Right lung (tissue), 10 donors: ENCODE measurements at places on chromosomes 3 and 15. TPM values are rescaled to one million over a fixed set of nuclear protein-coding genes. Genes with fewer than 3 reads are reported as not detected.

DNA sequence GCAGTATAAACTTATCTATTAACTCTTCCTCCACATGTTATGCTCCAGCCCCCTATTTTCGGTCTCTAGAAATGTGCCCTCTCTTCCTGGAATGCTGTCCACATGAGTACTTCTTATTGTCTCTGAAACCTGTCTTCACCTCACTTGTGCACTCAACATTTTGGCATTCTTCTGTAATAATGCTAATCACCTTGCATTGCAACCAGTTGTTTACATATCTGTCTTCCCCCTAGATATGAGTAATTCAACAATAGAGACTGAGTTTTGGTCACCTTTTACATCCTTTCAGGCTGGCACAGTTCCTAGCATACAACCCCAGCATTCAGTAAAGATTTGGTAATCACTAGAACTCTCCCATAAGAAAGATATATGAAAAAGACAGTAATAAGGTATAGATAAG, 17.2 kb downstream of the CCDC80 start:
- no peak for DNase-seq

- DNase-seq, result no peak
Observed at GRCh38 chr3:157836022-157836421, 270.2 kb downstream of the SHOX2 start.

Gene TCAIM
- 20.2 TPM for polyA plus RNA-seq

- no peak for DNase-seq
Observed at GRCh38 chr3:53843195-53844177, 2.7 kb downstream of the CHDH start.

- DNase-seq, result no peak
Observed at GRCh38 chr3:57444469-57444868, 99.7 kb downstream of the DNAH12 start.

DNA sequence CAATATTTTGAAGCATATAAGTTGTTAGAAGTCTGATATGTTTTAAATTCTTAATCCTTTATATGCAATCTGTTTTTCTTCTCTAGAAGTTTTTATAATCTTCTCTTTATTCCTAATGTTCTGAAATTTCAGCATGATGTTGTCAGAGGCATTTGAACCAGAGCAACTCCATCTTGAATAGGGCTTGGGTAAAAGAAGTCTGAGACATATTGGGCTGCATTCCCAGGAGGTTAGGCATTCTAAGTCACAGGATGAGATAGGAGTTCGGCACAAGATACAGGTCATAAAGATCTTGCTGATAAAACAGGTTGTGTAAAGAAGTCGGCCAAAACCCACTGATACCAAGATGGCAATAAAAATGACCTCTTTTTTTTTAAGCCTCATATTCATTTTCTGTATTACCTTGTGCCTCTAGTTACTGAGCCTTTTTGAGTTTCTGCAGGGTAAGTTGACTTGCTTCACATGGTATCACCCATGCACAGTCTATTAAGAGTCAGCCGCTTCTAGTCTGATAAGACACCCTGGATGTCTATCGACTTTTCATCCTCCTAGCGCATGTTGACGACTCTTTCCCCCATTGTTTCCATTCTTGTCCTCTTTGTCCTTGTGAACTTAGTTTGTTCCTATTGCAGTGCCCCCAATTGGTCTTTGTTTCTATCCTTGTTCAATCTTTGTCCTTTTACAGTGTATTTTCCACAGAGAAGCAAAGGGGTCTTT, 80.8 kb upstream of the RNU6-1 start:
- no peak for DNase-seq

GRCh38 chr3:195863121-195864061, 45.0 kb downstream of the TNK2 start:
- DNase-seq, result peak; percentile 65

Gene IQCB1
- 39.9 TPM for polyA plus RNA-seq

DNA sequence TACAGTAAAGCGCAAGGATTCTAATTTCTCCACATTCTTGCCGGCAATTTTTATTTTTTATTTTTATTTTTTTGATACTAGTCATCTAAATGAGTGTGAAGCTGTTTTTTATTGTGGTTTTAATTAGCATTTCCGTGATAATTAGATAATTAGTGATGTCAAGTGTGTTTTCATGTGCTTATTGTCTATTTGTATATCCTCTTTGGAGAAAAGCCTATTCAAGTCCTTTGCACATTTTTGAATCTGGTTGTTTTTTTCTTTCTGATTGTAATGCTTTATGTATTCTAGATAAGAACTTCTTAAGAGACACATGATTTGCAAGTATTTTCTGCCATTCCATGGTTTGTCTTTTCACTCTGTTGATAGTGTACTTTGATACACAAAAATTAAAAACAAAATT, 16.1 kb downstream of the CTDSPL2 start:
- no peak for DNase-seq

DNA sequence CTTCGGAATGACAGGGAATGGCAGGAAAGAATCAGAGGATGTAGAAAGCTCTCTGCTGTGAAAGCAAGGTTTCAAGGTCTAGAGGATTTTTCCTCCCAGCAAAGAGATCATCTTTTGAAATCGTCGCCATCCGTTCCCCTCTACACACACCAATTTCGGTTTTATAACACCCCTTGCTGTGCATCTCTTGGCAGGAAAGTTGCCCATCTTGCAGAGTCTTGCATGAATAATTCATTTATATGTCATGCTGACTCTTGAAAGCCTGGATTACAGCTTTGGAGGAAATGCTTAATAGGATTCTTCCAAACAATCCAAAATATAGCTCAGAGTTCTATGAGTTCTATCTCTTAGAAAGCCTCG, 262.7 kb downstream of the CHL1 start:
- DNase-seq, result no peak

DNA sequence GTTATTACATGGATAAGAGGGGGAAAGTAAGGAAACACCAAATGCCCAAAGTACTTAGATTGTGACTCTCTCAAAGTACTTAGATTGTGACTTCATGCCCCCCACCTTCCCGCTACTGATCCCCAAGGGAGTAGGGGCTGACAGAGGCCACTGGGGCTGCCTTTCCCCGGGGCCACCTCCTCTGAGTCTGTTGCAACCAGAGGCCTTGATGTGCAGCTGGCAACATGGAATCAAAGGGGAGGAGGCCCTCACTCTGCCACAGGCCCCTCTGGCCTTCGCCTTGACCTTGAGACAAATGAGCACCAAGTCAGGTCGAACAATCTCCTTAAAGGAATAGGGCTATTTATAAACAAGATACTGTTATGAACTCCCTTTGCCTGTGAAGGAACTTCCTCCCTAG, 62.5 kb downstream of the LRTM1 start:
- DNase-seq, result no peak

DNA sequence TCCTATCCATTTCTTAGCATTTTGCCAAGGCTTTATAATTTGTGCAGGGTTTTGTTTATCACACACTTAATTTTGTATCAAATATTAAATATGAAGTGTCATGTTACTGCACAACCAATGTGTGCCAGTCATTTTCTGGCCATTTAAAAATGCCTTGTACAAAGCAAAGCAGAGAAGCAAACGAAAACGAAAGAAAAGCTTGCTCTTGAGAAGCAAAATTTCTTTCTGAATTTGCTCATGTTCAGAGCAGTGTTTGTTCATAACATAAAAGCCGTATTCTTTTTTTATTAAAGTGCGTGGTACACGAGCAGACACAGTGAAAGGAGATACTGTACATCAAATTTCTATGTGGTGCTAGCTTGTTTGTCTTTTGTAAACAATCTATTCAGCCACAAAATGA, 792.6 kb downstream of the NAALADL2 start:
- no peak for DNase-seq

Gene SLC28A1
- 0.10 TPM for polyA plus RNA-seq

DNA sequence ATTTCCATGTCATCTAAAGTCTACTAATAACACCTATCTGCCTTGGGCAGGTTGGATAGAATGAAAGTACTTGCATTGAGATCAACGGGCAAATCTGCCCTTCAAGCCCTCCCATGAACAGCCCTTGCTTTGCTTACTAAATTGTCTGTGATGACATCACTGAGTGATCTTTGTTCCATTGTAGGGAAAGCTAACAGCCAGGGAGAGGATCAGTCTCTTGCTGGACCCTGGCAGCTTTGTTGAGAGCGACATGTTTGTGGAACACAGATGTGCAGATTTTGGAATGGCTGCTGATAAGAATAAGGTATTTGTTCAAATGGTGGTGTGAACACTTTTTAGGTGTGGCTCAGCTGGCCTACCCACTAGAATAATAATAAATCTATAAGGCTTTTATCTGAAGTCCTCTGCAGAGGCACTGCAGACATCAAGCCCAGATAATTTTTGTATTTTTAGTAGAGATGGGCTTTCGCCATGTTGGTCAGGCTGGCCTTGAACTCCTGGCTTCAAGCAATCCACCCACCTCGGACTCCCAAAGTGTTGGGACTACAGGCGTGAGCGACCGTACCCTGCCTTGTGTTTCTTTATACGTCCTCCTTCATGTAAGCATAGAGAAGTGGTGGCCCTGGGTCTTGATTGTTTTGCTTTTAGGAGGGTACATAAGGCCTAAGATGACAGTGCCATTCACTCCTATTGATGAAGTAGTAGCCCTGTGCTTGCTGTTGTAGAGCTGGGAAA, 5.7 kb downstream of the PCCB start:
- DNase-seq, result no peak

Gene SERINC4
- not detected for polyA plus RNA-seq

Gene CPEB1
- 2.4 TPM for polyA plus RNA-seq

Gene CEP97
- 22.6 TPM for polyA plus RNA-seq

Gene MINDY4B
- not detected for polyA plus RNA-seq

DNA sequence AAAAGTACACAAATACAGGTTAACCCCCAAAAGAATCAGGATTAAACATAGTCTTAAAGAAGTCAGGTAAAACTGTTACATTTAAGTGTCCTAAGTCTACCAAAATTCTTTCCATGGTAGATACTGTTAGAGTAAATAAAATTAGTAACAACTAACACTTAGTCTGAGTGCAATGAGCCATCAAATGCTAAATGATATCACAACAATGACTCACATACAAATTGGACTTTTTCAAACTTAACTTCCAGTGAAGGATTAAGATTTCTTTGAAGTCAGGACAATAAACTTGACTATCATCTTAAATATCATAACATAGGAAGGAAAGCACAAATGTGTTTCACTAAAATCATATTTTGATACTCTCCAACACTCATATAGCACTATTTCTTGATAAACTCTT, 43.9 kb downstream of the ZNF148 start:
- DNase-seq, result no peak

Gene MUSTN1
- polyA plus RNA-seq, result 4.8 TPM

Gene EHD4
- polyA plus RNA-seq, result 11.9 TPM

Gene FOXL2
- not detected for polyA plus RNA-seq
